Bronchial epithelial cell (primary cell): ENCODE measurements at places on chromosomes 3 and 15. TPM values are rescaled to one million over a fixed set of nuclear protein-coding genes. Genes with fewer than 3 reads are reported as not detected.
A peak's percentile ranks its signal among the peaks of the same experiment; 100 is the strongest.

- no peak for DNase-seq
Measured at GRCh38 chr15:95352631-95353187, 977.8 kb upstream of the NR2F2 start.

DNA sequence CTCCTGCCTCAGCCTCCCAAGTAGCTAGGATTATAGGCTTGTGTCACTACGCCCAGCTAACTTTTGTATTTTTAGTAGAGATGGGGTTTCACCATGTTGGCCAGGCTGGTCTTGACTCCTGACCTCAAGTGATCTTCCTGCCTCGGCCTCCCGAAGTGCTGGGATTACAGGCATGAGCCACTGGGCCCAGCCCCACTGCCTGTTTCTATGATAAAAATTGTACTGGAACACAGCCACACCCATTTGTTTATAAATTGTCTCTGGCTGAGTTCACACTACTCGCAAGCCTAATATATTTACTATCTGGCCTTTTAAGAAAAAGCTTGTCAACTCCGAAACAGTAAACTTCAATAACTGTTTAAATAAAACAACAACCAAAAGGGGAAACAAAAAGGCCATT is 309.4 kb upstream of the WNT5A start:
- no peak for DNase-seq

DNA sequence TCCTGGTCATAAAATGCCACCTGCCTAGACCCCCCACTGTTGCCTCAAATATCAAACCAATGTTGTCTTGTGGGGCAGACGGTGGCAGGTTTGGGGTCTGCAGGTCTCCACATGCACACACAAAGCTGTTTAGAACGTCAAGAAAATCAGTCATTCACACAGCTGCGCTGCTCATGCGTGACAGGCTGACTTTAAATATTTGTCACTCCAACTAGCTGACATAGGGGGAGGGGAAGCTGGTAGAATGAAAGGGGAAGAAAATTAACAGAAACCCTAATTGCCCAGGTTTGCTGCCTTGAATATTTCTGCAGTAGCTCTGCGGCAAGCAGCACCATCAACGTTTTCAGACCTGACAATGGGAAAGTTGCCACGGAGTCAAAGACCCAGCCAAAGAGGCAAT is 201.8 kb downstream of the ABHD5 start:
- no peak for DNase-seq

The GOLGA6A gene
- 0.13 TPM in 1 of 2 replicates, not detected in the other for total RNA-seq

DNA sequence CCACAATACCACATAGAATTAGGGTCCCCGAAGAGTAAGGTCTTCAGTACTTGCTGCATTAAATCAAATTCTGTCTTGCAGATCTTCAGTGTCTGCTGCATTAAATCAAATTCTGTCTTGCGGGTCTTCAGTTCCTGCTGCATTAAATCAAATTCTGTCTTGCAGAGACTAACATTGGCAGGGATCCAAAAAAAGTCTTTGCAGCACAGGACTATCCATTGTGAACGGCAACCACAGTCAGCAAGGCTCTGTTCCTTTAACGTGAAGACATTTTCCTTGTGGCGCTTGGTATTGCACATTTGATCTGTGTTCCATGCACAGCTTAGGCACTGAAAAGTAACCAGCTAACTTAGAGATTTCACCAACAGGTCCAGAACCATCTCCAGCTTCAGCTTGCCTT is 46.8 kb upstream of the POMGNT2 start:
- DNase-seq = no peak

The TRIM42 gene
- total RNA-seq = not detected in 2 replicates

DNA sequence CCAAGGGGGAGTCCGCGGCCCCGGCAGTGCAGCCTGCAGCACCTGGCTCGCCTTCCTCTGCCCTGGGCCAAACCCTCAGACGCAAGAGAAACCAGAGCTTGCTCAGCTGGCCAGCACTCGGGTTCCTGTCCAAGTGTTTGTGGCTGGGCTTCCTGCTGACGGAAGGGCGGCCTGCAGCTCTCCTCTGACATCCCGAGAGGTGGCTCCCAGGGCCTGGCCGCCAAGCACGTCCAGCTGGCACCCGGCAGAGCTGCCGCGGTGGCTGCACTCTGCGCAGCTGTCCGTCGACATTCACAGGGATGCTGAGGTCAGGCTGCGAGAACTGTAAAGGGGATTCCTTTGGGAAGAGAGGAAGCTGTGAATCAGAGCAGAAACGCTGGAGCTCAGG is 85.6 kb downstream of the CPN2 start:
- DNase-seq = peak; percentile 55

- peak; percentile 63 for DNase-seq
Measured at GRCh38 chr15:98658831-98659699, 10.7 kb downstream of the IGF1R start.

The THSD4 gene
- 11.5 and 14.5 TPM in 2 replicates for total RNA-seq

The THPO gene
- total RNA-seq = not detected in 2 replicates

GRCh38 chr3:23594894-23595670 is 210.7 kb upstream of the UBE2E1 start:
- DNase-seq = no peak

The GOLGA8T gene
- 0.13 TPM in 1 of 2 replicates, not detected in the other for total RNA-seq

DNA sequence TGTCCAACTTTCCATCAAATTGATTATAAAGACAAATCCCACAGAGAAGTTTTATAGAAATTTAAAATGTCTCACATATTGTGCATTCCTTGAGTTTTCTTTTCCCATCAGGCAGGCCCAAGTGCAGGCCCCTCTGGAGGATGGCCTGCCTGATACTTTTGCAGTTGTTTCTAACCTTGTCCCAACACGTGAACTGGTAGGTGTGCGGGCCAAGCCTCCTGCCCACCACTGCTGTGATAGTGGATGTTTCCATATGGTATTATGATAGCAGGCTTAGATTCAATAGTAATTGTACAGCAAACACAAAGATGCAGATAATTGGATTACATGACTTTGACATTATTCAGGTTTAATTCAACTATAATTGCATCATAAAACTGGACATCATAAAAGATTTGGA is 1.4 kb downstream of the P2RY12 start:
- DNase-seq = no peak

DNA sequence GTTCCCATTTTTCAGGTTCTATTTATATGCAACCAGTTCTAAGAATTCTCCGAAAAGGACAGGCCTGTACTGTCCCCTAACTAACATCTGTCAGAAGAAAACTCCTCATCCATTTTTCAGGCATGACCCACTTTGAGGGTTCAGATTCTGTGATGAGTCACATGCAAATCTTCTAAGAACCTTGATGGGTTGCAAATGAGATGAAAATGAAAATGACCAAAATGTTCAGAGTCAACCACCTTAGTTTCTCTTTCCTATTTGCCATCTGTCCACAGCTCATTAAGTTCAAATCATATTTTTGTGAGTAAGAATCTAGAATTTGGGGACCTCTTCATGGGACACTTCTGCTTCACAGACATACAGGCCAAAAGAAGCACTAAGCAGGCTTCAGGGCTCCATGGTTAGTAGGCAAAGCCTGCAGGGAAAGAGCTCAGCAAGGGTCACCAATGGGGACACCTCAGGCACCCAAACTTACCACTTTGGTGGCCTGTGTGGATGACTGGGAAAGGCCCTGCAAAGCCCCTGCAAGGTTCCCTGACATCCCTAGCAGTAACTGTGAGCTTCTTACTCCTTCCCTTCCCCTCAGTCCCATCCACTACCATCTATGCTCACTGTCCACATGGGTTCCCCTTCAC is 122.0 kb downstream of the WDR76 start:
- no peak for DNase-seq

DNA sequence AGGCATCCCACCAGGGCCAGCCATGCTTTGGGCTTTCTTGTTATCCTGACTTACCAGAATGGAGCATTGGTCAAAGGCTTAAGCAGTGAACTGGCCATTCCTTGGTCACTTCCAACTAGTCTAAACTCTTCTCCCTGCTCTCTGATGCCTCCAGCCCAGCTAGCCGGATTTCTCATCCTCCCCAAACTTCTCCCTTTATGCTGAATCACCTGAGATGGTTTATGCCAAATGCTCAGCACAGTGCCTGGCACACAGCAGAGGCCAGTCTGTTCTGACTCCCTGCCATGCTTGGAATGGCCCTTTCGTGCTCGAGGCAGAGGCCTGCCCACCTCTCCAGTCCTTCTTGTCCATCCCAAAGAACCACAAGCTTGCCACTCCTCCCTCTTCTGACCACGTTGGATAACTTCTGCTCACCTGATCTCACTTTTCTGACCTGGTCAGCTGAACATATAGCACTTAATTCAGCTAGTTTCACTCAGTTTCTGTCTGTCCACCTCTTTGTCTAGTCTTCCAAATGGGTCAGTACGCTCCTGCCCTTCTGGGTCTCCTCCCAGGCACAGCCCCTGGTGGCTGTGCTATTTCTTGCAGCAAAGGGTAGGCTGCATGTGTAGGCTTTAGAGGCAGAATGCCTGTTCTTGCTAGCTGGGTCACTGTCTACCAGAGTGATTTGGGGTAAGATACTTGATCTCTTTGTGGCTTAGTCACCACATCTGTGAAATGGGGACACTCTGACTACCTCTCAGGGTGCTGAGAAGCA is 2.2 kb upstream of the RBP1 start:
- no peak for DNase-seq

GRCh38 chr3:110349295-110349694 is 722.3 kb upstream of the NECTIN3 start:
- no peak for DNase-seq

The WDR93 gene
- not detected in 2 replicates for total RNA-seq

- DNase-seq = peak; percentile 69
Measured at GRCh38 chr3:48459331-48459730, 12.8 kb downstream of the ATRIP start.

DNA sequence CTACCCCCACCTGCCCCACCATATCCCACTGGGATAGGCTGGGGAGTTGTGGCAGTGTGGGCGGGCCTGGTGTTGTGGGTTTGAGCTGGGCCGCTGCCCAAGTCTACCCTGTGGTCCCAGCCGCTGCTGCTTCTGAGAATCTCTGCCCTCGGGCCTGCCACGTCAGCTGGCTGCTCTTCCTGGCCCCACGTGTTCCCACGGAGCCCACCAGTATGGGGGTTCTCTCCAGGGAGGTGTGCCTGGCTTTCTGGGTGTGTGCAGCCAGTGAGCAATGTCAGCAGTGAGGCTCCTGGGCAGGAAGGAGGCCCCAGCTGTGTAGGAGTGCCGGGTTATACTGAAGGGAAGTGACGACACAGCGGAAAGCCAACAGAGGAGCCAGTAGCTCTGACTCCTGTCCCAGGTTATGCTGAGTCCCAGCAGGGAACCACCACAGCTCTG is 10.5 kb downstream of the GNAI2 start:
- DNase-seq = peak; percentile 95

GRCh38 chr3:115321400-115321805 is 174.3 kb upstream of the ZBTB20 start:
- peak; percentile 13 for DNase-seq

DNA sequence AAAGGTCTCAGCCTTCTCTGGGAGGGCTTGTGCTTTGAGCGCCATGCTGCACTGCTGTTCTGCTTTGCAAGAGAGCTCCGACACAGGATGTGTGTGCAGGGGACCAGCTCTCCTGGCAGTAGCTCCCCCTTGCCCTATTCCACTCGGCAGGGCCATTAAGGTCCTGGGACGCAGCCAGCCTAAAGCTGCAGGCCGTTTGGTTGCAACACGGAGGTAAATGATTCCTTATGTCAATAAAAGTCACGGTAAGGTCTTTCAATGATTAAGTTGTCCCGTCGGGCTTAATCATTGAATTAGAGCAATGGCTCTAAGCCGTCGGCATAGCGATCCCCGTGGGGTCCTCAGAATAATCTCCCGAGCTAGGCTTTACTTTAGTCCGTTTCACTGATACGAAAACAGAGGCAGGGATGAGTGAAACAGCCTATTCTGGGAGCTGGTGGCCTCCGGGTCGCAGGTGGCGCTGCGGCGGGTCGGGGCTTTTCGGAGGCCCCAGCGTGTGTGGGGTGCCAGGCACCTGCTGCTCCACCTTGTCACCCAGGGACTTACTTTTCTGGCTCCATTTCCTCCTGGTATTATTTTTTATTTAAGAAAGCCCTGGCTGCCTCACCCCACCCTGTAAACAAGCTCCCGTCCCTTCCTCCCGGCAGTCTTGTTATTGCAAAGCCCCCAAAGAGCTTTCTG is 525.2 kb downstream of the OCA2 start:
- DNase-seq = no peak

GRCh38 chr15:66004618-66005262 is 135.4 kb downstream of the RAB11A start:
- peak; percentile 13 for DNase-seq
